ENCODE measurements at places on chromosomes 5 and 9. TPM values are rescaled to one million over a fixed set of nuclear protein-coding genes. Genes with fewer than 3 reads are reported as not detected.
A peak's percentile ranks its signal among the peaks of the same experiment; 100 is the strongest.

GRXCR2 gene
- not detected for total RNA-seq

UNC5A gene
- 0.41 TPM for total RNA-seq

FRMD3 gene
- 33.2 TPM for total RNA-seq

DNA sequence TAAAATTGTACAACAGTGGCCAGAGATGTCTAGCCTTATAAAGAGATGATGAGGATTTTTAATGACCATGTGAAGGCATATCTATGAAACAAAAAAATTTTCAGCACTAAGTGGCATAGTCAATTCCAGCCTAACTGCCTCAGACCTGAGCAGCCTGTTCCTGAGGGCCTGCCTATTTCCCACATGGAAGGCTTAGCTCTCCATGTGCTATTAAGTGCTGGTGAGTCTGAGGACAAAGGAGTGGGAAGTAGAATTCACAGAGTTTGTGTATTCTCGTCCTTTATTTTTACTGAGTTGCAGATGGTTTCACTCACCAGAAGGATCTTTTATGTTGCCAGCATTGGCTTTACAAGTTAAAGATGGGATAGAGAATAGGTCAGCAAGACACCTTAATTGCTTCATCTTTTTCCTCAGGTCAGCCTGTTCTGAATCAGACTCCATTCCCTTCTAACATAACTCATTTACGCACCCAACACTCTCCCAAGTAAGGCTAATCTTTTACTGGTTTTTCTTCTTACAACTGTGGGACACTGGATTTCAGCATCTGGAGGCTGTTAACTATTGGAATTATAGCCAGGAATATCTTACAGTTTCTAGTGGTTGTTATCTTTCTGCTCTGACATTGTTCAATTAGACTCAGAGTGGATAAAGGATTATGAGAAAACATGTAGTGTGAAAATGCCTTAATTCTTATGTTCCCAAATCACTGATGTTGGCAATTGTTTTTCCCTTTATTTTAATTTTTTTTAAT lies 76.8 kb downstream of the ISOC1 start:
- DNase-seq = peak; percentile 8

DNA sequence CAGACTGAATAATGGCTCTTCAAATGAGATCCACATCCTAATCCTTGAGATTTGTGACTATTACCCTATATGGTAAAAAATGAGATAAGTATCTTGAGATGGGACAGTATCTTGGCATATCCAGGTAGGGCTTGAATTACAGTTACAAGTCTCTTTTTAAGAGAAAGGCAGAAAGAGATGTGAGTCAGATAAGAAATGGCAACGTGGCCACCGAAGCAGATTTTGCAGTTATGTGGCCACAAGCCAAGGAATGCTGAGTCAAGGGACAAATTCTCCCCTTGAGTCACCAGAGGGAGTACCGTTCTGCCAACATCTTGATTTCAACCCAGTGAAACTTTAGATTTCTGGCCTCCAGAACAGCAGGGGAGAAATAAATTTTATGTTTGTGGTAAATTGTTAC lies 1983.0 kb upstream of the C9orf72 start:
- DNase-seq = no peak
